ENCODE measurements at places on chromosomes 12 and 14.
A peak's percentile ranks its signal among the peaks of the same experiment; 100 is the strongest.

DNA sequence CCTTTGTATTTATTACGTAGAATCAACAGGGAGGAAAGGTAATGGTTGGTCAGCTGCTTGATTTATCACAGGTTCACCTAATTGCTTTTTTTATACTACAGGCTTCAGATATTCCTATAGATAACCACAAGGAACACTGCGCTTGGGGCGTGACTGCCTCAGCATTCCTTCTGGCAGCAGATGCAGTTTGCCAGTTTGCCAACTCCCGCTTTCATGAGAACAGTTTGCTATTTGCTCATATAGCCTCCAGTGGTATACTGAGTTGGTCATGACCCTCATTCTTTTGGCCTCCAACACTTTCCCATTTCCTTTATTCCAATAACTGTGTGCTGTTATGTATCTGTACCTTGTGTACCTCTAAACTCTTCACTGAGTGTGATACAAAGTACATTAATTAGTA lies 38.6 kb upstream of the ACSM4 start:
- DNase-seq: no peak

- DNase-seq: no peak
Measured at GRCh38 chr12:129903092-129903945, 506 bp downstream of the TMEM132D start.

DNA sequence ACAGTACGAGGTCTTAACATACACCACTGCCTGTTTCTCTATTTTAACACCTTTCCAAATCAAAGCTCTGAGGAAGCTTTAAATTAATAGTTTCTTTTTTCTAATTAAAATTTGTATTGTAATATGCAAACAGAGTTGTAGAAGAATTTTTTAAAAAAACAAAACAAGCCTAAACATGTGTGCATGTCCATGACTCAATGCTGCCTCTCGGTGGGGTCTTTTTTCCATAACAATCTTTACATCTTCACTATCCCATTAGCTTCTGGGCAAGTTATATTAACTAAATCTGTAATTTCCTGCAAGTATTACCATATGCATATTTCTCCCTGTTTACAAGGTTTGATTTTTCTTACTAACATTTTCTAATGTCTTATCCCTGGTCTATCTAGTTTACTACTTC lies 143.9 kb upstream of the NAV3 start:
- DNase-seq: no peak

DNA sequence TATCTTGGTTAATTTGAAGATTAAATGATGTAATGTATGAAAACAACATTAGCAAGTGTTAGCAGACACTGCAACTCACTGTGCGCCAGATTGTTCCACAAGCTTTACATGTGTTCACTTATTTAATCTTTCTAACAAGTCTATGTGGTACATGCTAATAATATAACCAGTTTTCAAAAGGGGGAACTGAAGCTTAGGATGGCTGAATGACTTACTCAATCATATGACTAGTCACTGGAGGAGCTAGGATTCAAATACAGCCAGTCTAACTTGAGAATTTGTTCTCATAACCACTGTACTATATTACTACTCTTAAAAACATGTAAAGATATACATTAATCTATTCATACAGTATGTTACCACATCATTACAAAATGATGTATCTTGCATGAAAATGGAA lies 60.5 kb upstream of the LRIG3 start:
- no peak for DNase-seq

DNA sequence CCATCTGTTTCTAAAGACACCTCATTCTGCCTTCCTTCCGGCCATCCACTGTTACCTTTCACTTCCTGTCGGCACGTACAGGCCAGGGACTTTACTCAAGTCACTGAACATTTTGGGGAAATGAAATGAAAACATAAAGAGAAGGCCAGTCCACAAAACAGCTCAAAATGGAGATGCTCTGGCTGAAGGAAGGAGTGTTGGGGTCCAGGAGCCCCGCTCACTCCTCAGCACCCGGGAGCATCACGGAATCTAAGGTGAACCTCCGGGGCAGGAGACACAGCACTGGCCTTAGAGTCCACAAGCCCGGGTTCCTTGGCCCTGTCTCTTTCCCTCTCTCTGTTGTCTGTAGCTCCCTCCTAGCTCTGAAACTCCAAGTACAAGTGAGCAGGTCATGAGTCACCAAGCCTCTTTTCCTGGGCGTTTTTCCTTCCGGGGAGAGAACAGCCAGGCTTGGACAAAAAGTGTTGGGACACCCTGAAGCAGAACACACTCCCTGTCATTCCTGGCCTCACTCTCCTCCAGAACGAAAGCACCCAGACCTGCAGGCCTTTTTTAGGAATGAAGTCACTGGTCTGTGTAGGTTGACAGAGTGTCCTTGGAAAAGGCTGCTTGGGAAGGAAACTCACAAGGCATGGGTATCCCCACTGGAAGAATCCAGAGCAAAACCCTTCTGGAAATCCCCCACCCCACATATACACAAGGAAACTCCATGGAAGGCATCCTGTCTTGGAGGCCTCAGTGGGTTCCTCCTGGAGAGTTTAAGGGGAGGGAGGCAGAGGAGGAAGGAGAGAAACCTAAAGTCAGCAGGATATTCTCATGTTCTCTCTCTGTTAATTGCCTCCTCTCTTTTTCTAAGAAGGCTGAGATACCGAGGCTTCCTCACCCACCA lies 245.3 kb downstream of the ZFP36L1 start:
- DNase-seq: no peak

DNA sequence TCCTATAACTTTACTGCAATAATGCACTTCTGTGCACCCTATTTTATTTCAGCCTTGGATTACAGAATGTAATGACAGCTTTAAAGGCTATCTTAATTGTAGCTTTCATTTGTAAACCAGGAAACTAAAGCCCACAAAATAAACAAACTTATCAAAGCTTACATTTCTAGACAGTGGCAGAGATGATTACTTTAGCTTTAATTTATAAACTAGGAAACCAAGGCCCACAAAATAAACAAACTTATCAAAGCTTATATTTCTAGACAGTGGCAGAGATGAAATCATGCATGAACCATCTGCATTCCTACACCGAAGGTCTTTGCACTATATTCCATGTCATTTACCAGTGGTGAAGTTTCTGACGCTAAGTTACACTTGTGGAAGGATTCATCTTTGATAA lies 74.4 kb downstream of the PRKD1 start:
- DNase-seq: no peak

- DNase-seq: no peak
Measured at GRCh38 chr12:80576641-80577418, 130.6 kb upstream of the MYF6 start.

GRCh38 chr12:98699586-98699985 lies 54.5 kb downstream of the APAF1 start:
- DNase-seq: peak; percentile 60

DNA sequence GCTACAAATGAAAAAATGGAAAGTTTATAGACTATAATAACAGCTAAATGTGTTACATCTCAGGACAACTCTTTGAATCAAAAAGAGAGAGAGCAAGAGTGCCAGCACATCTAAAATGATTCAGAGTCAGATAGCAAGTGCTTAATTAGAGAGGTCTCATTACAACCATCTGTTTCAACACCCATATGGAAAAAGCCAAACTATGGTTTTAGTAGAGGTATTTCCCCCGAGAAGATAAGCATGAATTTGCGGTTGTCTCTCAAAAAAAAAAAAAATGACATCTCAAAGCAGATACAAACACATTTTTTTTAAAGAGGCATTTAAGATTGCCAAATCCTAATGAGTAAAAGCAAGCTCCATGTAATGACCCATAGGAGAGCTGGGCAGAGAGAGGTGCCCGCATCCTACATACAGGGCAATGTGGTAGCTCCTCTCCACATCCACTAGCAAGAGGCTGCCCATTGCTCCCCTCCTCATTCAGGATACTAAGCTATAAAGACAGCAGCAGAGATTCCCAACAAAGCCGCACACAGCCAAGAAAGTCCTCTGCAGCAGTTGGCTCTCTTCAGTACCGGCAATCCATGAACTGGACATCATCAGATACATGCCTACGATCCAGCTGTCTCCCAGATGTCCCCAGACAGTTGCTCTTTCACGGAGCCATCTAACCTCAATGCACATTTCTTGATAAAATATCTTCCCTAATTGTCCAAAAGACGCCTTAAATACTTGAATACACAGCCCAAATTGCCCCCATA lies 100.4 kb downstream of the EFCAB11 start:
- DNase-seq: no peak

DNA sequence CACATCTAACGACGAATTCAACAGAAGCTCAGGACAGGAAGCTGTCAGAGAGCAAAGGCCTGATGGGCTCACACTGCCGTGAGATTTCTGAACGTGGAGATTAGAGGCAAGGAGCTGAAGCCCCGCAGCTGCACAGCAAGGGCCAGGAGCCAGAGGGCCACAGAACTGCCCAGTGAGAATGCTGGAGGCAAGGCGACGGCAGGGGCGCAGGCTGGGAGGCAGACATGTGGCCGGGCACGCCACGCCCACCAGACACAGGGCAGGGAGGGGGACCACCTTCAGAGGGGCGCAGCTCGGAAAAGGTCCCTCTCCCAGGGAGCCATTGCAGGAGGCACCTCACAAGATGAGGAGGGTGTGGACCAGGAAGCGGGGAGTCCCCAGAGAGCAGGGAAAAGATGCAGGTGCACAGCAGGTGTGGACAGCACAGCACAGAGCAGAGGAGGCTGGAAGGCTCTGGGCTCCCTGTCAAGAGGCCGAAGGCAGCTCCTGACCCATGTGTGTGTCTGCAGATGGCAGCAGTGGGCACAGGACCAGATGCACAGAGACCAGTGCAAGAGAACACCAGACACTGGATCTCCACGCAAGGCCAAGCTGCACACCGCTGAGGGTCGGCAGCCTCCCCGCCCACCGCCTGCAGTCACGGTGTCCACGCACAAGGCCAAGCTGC lies 23.0 kb downstream of the BTBD6 start:
- DNase-seq: no peak

DNA sequence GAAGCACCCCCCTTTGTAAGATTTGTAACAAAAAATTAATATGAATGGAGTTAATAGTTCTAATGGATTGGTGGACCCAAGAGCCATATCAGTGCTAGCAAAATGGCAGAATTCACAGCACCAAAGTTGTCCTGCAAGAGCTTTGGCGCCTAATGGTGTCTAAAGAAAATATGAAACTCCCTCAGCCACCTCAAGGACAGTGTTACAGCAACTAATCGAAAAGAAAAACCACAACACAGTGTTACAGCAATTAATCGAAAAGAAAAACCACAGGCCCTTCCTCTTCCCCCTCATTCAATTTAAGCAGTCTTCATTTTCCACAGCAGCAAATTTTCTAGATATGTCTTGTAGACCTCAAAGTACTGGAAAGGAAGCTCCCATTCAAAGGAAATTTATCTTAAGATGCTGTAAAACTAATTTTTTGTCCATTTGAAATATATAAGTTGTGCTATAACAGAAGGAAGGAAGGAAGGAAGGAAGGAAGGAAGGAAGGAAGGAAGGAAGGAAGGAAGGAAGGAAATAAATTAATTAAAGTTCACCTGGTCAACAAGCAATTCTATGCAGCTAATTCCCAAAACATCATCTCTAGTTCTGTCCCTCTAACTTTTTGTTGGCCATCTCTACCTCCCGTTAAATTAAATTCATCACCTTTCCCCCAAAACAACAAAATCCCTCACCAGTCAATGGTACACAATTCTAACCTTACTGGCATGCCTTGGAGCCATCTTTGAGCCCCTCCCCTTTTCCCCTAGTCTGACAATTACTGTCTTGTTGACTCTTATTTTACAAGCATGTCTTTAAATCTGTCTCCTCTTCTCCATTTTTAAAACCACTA lies 17.4 kb downstream of the LRP6 start:
- DNase-seq: no peak

GRCh38 chr12:42859612-42860011 lies 270.1 kb upstream of the PRICKLE1 start:
- no peak for DNase-seq

- no peak for DNase-seq
Measured at GRCh38 chr12:63944586-63945228, 100.2 kb downstream of the SRGAP1 start.

GRCh38 chr14:94884616-94885230 lies 114.8 kb upstream of the GSC start:
- no peak for DNase-seq

GRCh38 chr12:96590970-96591369 lies 101.6 kb downstream of the CFAP54 start:
- DNase-seq: no peak

- no peak for DNase-seq
Measured at GRCh38 chr12:88298761-88299242, 156.7 kb downstream of the TMTC3 start.
